ENCODE measurements at places on chromosomes 4 and X.

DNA sequence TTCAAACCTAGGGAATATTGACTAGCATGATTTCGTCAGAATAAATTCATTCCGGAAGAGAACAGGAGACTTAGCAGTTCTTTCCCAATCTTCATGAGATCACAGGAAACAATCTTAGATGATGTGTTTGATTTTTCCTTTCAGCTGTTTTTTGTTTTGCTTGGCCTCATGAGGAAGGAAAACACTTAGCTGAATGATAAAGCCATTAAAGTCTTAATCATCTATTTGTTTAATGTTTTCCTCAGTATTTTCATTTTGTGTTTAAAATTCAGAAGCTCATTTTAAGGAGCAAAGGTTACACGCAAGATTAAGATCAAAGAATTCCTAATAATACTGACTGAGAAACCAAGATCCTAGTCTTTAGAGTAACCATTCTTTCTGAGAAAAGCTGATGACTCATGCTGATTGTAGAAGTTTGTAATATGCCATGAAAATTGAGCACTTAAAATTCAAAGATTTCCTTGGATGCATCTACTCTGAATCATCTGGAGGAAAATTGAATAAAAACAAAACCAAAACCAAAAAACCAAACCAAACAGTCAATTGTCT is 15.4 kb upstream of the TBC1D19 start:
- DNase-seq: no peak

- no peak for DNase-seq
Measured at GRCh38 chr4:26590639-26591038, 6.8 kb downstream of the TBC1D19 start.

GRCh38 chr4:125482822-125483221 is 168.1 kb downstream of the FAT4 start:
- no peak for DNase-seq

- DNase-seq: no peak
Measured at GRCh38 chr4:60847614-60848013, 352.5 kb upstream of the ADGRL3 start.

DNA sequence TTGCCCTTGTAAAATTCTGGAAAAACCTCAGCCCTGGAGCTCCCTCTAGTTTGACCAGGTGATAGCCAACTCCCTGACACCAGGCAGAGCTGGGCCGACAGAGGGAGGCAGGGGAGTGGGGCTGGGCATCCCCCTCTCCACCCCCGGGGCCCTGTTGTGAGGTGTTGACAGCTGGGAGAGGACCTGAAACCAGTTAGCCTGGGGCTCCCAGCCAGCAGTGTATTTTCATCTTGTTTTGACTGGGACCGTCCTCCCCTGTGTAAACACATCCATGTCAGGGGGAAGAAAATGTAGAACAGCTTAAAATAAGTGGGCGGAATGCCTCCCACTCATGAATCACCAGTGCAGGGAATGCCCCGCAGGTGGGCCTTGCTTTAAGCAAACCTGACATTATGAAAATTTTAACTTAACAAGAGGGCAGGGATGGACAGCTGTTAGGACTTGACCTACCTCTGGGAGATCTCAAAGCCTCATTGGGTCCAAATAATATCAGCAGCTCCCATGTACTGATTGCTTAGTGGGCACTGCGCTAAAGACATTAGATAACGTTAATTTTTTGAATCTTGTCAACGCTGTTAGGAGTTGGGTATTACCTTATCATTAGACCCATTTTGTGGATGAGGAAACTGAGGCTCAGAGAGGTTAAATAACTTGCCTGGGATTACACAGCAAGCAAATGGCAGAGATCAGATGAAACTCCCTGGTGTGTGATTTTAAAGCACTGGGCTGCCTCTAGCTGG is 45.9 kb downstream of the TSC22D3 start:
- DNase-seq: no peak

DNA sequence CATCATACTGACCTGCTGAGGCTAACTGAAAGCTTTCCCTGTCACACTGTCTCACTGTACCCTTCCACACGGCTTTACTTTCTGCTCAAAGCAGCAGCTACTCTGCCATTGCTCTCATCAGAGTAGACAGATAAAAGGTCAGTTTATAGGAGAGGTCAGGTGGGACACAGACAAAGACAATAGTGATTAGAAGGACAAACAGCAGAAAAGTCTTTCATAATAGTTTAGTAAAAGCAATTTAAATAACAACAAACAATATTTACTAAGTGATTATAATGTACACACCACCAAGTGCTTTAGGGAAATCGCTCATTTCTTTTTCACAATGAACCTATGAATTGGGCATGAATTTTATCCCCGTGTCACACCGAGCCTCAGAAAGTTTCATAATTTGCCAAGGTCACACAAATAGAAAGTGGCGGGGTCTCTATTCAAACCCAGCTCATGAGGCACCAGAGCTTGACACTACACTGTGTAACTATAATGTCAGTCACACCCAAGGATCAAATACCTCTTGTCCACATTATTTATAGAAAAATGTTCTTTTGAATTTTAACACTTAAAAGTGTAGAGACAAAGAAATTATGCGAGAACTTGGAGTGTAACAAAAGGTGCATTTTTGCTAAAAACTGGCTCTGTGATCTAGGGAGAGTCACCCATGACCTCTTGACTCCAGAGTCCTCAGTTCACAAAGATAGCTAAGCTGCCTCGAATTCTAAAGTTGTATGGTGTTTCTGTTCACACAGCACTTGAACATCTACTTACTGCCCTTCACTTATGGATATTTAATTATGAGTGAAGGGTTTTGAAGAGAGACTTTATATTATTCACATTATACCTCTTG is 24.5 kb upstream of the SORBS2 start:
- DNase-seq: no peak

DNA sequence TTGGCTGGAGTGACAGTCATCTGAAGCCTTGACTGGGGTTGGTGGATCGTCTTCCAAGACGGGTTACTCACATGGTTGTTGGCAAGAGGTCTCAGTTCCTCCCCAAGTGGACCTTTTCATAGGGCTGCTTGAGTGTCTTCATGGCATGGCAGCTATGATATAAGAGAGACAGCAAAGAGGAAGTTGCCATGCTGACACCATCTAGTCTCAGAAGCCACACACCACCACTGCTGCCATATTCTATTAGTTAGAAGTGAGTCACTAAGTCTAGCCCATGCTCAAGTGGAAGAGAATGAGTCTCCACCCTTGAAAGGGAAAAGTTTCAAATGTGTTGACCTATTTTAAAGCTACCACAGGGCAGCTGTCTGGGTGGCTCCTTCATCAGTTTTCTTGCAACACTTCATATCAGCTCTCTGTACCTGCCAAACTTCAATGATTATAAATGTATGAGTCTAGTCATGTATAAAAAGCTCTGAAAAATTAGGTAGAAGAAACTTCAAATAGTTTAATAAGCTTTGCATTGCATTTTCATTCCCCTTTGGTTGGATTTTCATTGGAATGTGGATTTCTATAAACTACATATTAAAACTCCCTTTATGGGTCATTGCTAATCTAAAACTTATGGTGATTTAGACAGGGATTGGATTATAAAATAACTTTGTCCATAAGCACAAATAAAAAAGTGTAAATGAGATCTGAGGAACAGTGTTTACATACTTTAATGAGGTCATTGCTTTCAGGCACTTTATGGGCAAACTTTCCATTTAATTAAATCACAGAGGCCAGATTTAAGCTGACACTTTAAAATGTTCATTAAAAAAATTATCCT is 68.0 kb upstream of the ATXN3L start:
- DNase-seq: no peak

- DNase-seq: no peak
Measured at GRCh38 chr4:98510757-98511517, 147.5 kb downstream of the TSPAN5 start.

DNA sequence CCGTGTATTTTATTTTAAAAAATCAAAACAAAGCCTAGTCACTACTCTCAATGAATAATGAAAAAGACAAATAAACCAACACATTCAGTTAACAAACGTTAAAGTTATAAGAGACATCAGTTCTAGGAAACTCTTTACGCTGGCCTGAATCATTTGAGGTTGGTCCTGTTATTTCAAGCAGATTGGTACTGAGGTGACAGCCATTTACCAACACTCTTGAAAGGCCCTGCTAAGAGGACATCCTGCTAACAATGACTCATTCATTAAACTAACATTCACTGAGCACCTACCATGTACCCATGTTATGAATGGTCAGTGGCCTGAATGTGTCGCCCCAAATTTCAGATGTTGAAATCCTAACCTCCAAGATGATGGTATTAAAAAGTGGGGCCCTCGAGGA is 57.1 kb upstream of the ADGRG2 start:
- no peak for DNase-seq

GRCh38 chr4:86626066-86626465 is 32.0 kb downstream of the PTPN13 start:
- DNase-seq: no peak

GRCh38 chr4:53598901-53599300 is 7.6 kb upstream of the LNX1 start:
- no peak for DNase-seq

GRCh38 chrX:103399744-103400143 is 23.4 kb downstream of the BEX3 start:
- no peak for DNase-seq

GRCh38 chr4:136863756-136864155 is 668.5 kb downstream of the PCDH18 start:
- no peak for DNase-seq

Measured in NCI-H2029 treated with DMSO at 0.1 percent for 48 hours (cell line).